Tibial nerve (tissue), 4 donors: ENCODE measurements at places on chromosomes 1 and 21. TPM values are rescaled to one million over a fixed set of nuclear protein-coding genes. Genes with fewer than 3 reads are reported as not detected.

- H3K27ac ChIP-seq = no peak overlapping the region
- H3K36me3 ChIP-seq = no peaks in the 10 kb centered on the region
- H3K27me3 ChIP-seq = no peaks in the 10 kb centered on the region
These were observed 1132.4 kb upstream of the B3GALT2 start for GRCh38 chr1:194318790-194319280.

DNA sequence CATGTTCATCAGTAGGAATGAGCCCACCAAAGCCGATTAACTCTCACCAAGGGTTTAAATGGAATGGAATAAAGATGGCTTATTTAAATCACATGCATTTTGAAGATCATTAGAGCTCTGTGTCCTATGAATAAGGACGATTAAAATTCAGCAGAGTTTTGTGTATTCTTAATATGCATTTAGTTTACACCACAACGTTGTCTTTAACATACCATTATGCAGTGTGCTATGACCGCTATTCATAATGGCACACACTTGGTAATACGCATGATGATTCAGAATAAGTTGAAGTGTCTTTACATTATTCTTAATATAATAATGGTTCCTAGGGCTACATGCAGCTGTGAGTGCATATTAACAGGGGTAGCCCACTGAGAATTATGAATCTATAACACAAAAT is 190.7 kb downstream of the PTBP2 start:
- H3K27me3 ChIP-seq = no peaks in the 10 kb centered on the region
- DNase-seq = no peak
- H3K36me3 ChIP-seq = no peaks in the 10 kb centered on the region

- H3K4me3 ChIP-seq = no peak overlapping the region
- peaks cover 84% of the 10 kb centered on the region for H3K36me3 ChIP-seq
- H3K27me3 ChIP-seq = no peaks in the 10 kb centered on the region
- H3K27ac ChIP-seq = no peak overlapping the region
- H3K4me1 ChIP-seq = no peaks in the 10 kb centered on the region
These were observed 34.4 kb downstream of the STX6 start for GRCh38 chr1:180988253-180988752.

DNA sequence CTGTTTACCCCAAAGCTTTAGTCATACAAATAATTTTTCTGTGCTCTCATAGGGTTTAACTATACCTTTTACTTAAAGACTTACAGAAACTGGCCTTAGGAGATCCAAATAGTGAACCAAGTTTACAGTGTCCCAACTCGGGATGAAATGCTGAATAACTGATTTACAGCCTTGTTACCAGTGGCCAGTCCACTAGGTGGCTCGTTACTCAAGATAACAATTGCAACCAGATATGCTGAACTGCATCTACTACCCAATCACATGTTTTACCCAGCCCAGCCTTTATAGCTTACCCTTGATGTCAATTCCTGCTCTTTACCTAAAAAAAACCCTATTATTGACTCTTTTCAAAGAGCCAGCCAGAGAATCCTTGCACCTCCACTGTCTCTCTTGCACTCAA is 1148.8 kb upstream of the ADGRL4 start:
- no peaks in the 10 kb centered on the region for H3K36me3 ChIP-seq
- DNase-seq = no peak
- H3K27me3 ChIP-seq = no peaks in the 10 kb centered on the region
- H3K4me3 ChIP-seq = no peak overlapping the region
- H3K27ac ChIP-seq = no peak overlapping the region
- no peaks in the 10 kb centered on the region for H3K4me1 ChIP-seq

- no peak overlapping the region for H3K4me3 ChIP-seq
- H3K27me3 ChIP-seq = no peaks in the 10 kb centered on the region
- no peak overlapping the region for H3K27ac ChIP-seq
- H3K36me3 ChIP-seq = no peaks in the 10 kb centered on the region
- no peaks in the 10 kb centered on the region for H3K4me1 ChIP-seq
- no peak for DNase-seq
These were observed 3.9 kb upstream of the P3R3URF start for GRCh38 chr1:46180082-46180616.

DNA sequence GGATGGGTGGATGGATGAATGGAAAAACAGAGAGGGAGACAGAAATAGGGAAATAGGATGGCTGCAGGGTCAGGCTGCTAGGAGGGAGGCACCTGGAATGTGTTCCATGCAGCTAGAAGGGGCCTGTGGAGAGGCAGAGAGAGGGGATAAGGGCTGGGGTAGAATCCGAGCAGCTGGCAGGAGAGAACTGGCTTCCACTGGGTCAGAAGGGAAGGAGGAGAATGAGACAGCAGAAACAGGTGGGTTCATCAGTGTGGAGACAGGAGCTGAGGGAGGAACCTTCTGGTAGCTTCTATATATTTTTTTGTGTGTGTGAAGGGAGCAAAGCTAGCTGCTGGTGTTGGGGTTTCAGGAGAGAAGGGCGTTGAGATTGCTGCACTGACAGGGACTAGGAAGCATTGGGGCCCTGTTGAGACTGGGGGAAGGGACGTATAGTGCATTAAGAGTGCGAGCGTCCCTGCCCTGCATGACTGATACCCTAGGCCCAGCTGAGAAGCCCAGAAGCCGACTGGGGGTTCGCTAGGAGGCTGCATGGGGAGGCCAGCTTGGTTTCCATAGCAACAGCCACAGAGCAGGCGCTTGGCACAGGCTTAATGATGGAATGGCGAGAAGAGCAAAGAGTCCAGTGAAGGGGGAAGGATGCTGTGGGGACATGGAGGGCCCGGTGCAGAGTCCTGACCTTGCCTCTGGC is 14.8 kb upstream of the KIF21B start:
- no peaks in the 10 kb centered on the region for H3K4me1 ChIP-seq
- DNase-seq = no peak
- H3K27me3 ChIP-seq = no peaks in the 10 kb centered on the region
- no peak overlapping the region for H3K4me3 ChIP-seq
- H3K27ac ChIP-seq = no peak overlapping the region
- no peaks in the 10 kb centered on the region for H3K36me3 ChIP-seq

DNA sequence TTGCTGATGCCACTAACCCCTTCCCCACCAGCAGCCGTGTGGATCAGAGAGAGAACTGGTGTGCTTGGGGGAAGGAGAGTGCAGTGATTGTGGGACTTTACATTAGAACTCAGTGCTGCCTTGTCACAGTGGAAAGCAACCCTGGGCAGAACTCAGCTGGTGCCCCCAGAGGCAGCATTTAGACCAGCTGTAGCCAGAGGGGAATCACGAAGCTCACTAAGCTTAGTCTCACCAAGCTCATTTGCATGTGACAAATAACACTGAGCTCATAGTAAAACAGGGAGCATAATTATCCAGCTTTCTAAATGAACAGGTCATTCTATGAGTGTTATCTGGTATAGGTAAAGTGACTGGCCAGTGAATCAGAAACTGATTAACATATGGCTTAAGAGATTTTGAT is 9.8 kb upstream of the SMAP2 start:
- no peaks in the 10 kb centered on the region for H3K4me1 ChIP-seq
- no peaks in the 10 kb centered on the region for H3K27me3 ChIP-seq
- H3K27ac ChIP-seq = no peak overlapping the region
- no peak overlapping the region for H3K4me3 ChIP-seq
- DNase-seq = no peak
- no peaks in the 10 kb centered on the region for H3K36me3 ChIP-seq

- no peaks in the 10 kb centered on the region for H3K4me1 ChIP-seq
- no peak overlapping the region for H3K4me3 ChIP-seq
- no peaks in the 10 kb centered on the region for H3K36me3 ChIP-seq
- no peak overlapping the region for H3K27ac ChIP-seq
- DNase-seq = no peak
These were observed 20.8 kb upstream of the GBP1 start for GRCh38 chr1:89085781-89086180.

DNA sequence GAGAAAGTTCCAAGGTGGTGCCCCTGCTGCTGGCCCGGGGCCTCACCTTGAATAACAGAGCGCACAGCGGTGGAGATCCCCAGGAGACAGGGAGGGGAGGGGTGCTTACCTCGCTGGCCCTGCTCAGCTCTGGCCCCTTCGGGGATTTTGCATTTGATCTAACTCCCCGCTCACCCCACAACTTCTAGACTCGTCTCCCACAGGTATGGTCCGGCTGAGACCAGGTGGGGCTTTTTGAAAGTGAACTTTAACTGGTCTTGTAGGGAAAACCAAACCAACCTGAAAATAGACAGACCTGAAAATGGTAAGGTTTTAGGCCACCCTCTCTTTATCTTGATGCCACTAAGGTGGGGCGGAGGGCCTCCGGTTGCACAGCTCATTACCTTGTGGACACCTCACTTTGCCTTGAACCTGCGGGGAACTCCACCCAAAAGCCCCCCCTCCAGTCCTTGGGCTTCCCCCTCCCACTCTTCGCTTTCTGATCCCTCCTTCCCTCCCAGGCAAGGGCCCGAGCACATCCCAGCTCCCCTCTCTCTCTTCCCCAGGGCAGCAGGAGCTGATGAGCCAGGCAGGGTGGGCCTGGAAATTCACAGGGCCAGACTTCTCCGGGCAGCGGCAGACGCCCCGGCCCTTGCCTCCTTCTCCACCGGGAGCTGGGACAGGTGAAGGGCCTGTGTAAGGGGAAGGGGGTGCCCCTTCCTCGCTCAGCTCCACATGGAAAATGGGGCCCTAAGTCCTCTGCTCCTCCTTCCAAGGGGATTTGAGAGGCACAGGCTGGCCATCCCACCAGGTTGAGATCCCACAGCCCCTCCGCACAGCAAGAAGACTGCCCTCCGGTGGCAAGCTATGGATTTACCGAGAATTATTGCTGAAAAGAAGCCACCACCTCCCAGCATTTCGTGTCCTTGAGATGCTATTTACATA is 16.1 kb downstream of the TNFRSF8 start:
- DNase-seq = no peak
- no peak overlapping the region for H3K4me3 ChIP-seq
- no peaks in the 10 kb centered on the region for H3K27me3 ChIP-seq
- H3K4me1 ChIP-seq = no peaks in the 10 kb centered on the region

GRCh38 chr1:42392255-42392654 is 11.7 kb downstream of the RIMKLA start:
- no peaks in the 10 kb centered on the region for H3K36me3 ChIP-seq
- no peaks in the 10 kb centered on the region for H3K27me3 ChIP-seq
- H3K27ac ChIP-seq = no peak overlapping the region
- H3K4me3 ChIP-seq = no peak overlapping the region

The EXTL1 gene
- 33.9 TPM for total RNA-seq

The SLC22A15 gene
- 2.4 TPM for total RNA-seq

The FCRL2 gene
- 0.21 TPM for total RNA-seq
